Stimulated activated CD8-positive, alpha-beta memory T cell treated with anti-CD3 and anti-CD28 coated beads, Interleukin-4, amount 100 ng/mL, for 4 hours (primary cell): ENCODE measurements at places on chromosomes 4 and X.

- no peak for DNase-seq
These were observed 2558.4 kb downstream of the ARAP2 start for GRCh38 chr4:33685939-33686338.

DNA sequence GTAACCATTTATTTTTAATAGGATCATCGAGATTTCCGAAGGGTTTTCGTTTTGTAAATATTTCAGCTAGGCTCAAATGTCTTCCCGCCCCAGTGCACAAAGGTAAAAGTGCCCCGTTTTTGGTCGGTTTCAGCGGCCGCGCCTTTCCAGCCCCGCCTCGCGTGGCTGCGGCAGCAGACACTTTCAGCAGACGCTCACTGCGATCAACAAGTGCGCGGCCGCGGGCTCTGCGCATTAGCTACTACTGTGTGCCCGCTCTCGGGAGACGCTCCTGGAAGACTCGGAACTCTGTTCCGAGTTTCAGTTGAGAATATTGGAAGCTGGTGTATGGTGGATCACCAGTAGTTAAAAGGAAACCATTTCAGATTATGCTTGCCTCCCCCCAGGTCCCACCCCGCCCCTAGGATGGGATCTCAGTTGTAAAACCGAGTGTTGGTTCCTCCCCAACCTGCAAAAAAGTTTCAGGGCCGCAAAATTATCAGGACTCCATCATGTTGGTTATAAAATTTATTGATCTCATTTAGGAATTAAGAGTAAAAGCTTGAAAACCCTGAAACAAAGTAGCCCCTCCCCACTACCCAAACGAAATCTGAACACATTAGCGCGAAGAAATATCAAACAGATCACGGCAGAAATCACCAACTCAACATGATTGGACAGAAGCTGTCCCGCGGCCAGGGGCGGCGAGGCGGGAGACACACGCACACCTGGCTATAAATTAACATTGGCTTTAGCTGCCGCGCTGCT, 2.2 kb downstream of the SOX3 start:
- no peak for DNase-seq

- DNase-seq, result no peak
These were observed 20.2 kb downstream of the MSL3 start for GRCh38 chrX:11778230-11778629.

DNA sequence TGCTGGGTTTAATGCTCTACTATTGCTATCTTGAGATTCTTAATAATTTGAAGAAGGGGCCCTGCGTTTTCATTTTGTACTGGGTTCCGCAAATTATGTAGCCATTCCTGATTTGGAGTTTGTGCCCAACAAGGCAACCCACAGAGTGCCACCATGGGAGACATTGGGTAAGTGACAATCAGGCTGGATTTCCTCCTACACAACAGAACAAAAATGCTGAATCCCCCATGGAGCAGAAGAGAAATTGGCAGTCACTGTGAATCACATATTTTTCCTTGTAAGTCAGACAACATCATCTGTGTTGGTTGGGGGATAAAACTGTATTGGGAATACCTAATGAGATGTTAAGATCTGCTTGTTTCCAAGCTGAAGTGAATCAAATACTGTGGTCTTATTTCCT, 80.9 kb downstream of the CNGA2 start:
- DNase-seq, result no peak

DNA sequence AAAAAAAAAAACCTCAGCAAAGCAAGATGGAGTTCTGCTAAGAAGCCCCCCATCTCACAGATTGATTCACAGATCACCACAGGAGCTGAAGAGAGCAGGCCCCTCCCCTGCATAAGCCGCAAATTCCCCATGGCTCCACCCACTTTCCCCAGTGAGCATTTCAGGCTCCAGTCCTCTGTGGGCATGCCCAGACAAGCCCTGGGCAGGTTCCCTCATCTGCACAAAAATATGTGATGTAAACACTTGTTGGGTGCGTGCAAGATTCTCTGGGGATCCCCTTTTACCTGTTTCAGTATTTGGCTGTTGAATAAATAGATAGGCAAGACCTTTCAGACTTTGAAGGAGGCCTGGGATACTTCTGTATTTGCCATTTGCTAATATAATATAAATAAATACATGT, 514.3 kb downstream of the PCDH7 start:
- no peak for DNase-seq

- no peak for DNase-seq
These were observed 237.1 kb upstream of the TLL1 start for GRCh38 chr4:165635951-165636350.

DNA sequence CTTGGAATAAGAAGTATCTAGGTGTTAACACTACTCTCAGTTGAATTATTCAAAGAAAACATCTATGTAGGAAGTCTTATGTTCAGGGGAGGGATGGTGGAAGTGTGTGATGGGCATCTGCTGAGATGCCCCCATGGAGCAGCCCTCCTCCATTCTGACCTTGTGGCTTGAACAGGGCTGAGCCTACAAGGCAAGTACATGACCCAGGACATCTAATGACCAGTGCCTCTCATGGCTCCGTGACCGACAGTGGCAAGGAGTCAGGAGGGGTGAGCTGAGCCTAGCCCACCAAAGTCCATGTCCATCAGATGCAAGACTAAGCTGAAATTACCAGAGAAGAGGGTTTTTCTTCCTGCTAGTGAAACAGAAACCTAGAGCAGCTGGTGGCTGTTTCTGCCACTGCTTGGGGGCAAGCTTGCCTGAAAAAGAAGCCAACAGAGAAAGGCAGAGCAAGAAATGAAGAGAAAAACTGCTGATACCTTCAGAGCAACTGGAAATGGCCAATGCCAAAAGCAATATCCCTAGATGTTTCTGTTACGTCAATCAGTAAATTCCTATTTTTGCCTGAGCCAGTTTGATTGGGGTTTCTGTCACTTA, 113.5 kb downstream of the TSPAN5 start:
- DNase-seq, result no peak

GRCh38 chr4:55154290-55154880, 29.0 kb upstream of the KDR start:
- no peak for DNase-seq

DNA sequence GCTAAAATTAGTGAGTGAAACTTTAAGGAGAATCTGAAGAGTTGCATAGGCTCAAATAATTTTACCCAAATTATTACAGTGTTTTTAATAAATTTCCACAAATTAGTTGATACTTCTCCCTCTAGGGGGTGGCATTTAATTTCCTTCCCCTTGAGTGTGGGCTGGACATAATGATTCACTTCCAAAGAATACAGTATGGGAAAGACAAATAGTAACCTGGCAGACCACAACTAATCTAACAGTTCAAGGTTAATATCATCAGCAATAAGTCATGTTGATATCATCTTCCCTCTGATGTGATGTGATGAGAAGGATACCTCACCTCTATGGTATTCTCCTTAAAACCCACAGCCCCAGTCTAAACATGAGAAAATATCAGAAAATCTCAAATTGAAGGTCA, 15.5 kb downstream of the PFKFB1 start:
- DNase-seq, result no peak

DNA sequence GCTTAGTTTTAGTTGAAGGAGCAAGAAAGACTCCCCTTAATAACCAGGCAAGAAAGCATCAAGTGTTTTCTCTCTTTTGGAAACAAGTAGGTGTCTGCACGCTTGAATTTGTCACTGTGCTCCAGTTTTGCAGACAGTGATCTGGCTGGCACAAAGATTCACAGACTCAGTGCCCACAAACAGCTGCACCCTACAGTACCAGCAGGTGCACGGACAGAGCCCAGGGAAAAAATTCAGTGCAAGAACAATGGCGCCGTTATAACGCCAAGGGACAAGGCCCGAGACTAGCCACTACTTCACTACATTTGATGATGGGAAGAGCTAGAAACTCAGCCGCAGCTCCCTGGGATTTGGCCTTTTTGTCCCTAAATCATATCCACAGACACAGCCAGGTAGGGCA, 56.0 kb downstream of the ZNF827 start:
- DNase-seq, result no peak

GRCh38 chr4:309807-310206, 4.5 kb upstream of the ZNF732 start:
- no peak for DNase-seq

DNA sequence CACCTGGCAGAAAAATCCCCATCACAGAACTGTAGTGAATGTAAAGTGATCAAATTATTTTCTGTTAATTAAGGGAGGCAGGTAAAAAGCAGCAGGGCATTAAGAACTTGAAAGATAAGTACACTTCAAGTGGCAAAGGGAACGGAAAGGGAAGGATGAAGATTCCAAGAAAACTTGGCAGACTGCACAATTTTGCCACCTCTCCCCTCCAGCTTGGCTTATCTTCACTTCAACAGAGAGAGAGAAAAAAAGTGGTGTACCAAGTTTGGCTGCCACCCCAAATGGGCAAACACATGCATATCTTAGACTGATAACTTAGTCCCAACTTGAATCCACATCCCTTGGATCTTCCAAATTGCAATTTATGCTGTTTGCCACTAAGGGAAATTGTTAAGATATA, 598.1 kb upstream of the ACTRT1 start:
- no peak for DNase-seq

- DNase-seq, result no peak
These were observed 225.5 kb downstream of the PARM1 start for GRCh38 chr4:75158451-75158850.

- DNase-seq, result no peak
These were observed 390.3 kb downstream of the ARHGAP24 start for GRCh38 chr4:85865256-85865655.

DNA sequence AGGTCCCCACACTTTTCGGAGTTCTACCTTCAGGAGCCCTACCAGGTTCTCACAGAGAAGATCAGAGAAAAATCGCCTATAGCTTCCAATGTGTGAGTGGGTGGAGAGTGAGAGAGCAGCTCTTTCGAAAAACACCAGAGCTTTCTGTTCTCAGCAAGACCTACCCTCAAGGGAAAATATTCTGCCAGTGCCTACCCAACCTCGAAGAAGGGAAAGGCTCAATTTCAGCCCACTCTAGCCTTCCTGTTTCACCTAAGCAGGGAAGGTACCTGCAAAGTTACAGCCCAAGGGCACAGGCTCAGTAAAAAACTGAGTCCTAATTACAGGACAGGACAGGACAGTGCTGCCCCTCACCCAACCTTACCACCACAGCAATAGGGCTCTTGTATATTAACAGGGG, 104.0 kb upstream of the WDR17 start:
- no peak for DNase-seq

GRCh38 chr4:140331245-140331644, 42.2 kb upstream of the SCOC start:
- DNase-seq, result no peak

- no peak for DNase-seq
These were observed 268.1 kb upstream of the MAGEB2 start for GRCh38 chrX:29947225-29947624.
